Activated CD4-positive, alpha-beta T cell treated with anti-CD3 and anti-CD28 coated beads, Interleukin-2, amount 10 ng/mL, durations not matched to agents 7 days and 5 days (primary cell): ENCODE measurements at places on chromosomes 12 and 14. TPM values are rescaled to one million over a fixed set of nuclear protein-coding genes. Genes with fewer than 3 reads are reported as not detected.
A peak's percentile ranks its signal among the peaks of the same experiment; 100 is the strongest.

- H3K27ac ChIP-seq: peak overlapping the region; percentile 94
- no peaks in the 10 kb centered on the region for H3K27me3 ChIP-seq
- DNase-seq: peak; percentile 69
- peak overlapping the region; percentile 91 for H3K4me3 ChIP-seq
Observed at GRCh38 chr12:48924617-48925303, 532 bp downstream of the FKBP11 start.

GRCh38 chr14:103019826-103020225 is 37.5 kb downstream of the CDC42BPB start:
- H3K27me3 ChIP-seq: peaks cover 6% of the 10 kb centered on the region
- H3K4me1 ChIP-seq: peaks cover 2% of the 10 kb centered on the region
- DNase-seq: no peak
- H3K36me3 ChIP-seq: no peaks in the 10 kb centered on the region
- no peak overlapping the region for H3K27ac ChIP-seq

DNA sequence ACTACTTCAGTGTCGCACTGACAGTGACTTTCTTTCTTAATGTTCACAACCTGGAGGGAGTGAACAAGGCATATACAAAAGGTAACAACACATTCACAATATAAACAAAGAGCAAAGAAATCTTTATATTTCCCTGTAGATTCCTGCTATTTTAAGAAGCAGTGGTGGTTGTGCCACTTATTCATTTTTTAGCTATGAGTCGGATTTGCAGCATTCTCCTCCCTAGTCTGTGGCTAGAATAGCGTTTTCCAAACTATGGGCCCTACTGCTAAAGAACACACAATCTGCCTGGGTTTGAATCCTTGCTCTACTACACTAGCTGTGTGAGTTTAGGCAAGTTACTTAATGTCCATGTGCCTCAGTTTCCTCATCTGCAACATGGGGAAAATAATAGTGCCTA is 18.6 kb upstream of the MDM1 start:
- peaks cover 12% of the 10 kb centered on the region for H3K4me1 ChIP-seq
- H3K27ac ChIP-seq: no peak overlapping the region
- H3K4me3 ChIP-seq: no peak overlapping the region
- no peak for DNase-seq

DNA sequence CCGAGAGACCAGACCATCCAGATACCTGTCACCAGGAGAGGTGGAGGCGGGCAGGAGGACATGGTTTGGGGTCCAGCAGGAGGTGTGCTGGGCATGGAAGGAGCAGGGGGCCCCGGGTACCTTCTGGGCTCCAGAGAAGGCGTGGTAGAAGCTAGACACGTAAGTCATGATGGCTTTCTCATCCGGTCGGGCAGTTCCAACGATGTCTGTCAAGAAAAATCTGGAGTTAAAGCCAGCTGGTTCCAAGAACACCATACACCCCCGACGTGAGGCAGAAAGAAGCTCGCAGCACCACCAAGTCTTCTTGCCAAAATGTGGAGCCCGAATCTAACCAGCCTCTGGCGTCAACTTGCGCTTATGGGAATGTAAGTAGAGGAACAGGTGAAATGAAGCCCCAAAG is 76.7 kb downstream of the ACTN1 start:
- H3K36me3 ChIP-seq: peaks cover 5% of the 10 kb centered on the region
- H3K27ac ChIP-seq: no peak overlapping the region
- H3K4me1 ChIP-seq: peaks cover 26% of the 10 kb centered on the region
- no peak overlapping the region for H3K4me3 ChIP-seq
- H3K27me3 ChIP-seq: no peaks in the 10 kb centered on the region

DNA sequence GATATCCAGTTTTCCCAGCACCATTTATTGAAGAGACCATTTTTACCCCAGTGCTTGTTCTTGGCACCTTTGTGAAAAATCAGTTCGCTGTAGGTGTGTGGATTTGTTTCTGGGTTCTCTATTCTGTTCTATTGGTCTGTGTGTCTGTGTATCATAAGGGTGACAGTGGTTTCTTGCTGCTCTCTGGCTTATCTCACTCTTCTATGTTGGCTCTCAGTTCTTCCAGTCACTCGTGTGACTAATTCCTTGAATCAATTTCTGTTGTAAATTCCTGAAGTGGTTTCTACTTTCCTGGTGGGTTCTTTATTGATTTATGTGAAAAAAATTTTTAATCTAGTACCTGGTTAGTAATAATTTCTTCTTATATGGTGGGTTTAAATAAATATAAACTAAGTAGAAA is 58.3 kb downstream of the OTOGL start:
- H3K4me1 ChIP-seq: peaks cover 13% of the 10 kb centered on the region
- H3K36me3 ChIP-seq: peaks cover 2% of the 10 kb centered on the region
- no peak overlapping the region for H3K27ac ChIP-seq
- no peak for DNase-seq
- H3K4me3 ChIP-seq: no peak overlapping the region
- H3K27me3 ChIP-seq: peaks cover 10% of the 10 kb centered on the region

GRCh38 chr12:130482448-130482847 is 144.8 kb downstream of the PIWIL1 start:
- DNase-seq: no peak
- no peaks in the 10 kb centered on the region for H3K4me1 ChIP-seq
- H3K4me3 ChIP-seq: no peak overlapping the region
- no peaks in the 10 kb centered on the region for H3K27me3 ChIP-seq
- H3K27ac ChIP-seq: no peak overlapping the region
- H3K36me3 ChIP-seq: no peaks in the 10 kb centered on the region

GRCh38 chr12:99036566-99036965 is 391.5 kb downstream of the APAF1 start:
- H3K4me1 ChIP-seq: no peaks in the 10 kb centered on the region
- H3K36me3 ChIP-seq: no peaks in the 10 kb centered on the region
- no peak for DNase-seq

GRCh38 chr12:114687802-114688201 is 3.8 kb upstream of the TBX3 start:
- no peak overlapping the region for H3K4me3 ChIP-seq
- peaks cover 8% of the 10 kb centered on the region for H3K36me3 ChIP-seq
- no peak for DNase-seq
- H3K4me1 ChIP-seq: peaks cover 11% of the 10 kb centered on the region
- no peak overlapping the region for H3K27ac ChIP-seq

- no peaks in the 10 kb centered on the region for H3K4me1 ChIP-seq
- H3K27me3 ChIP-seq: peaks cover 6% of the 10 kb centered on the region
- no peaks in the 10 kb centered on the region for H3K36me3 ChIP-seq
- no peak for DNase-seq
- no peak overlapping the region for H3K27ac ChIP-seq
Observed at GRCh38 chr14:51008446-51008845, 64.2 kb upstream of the PYGL start.

GRCh38 chr14:35814371-35815005 is 5.4 kb upstream of the RALGAPA1 start:
- DNase-seq: peak; percentile 88
- H3K4me3 ChIP-seq: no peak overlapping the region
- H3K4me1 ChIP-seq: no peaks in the 10 kb centered on the region
- H3K27ac ChIP-seq: no peak overlapping the region
- H3K27me3 ChIP-seq: no peaks in the 10 kb centered on the region

DNA sequence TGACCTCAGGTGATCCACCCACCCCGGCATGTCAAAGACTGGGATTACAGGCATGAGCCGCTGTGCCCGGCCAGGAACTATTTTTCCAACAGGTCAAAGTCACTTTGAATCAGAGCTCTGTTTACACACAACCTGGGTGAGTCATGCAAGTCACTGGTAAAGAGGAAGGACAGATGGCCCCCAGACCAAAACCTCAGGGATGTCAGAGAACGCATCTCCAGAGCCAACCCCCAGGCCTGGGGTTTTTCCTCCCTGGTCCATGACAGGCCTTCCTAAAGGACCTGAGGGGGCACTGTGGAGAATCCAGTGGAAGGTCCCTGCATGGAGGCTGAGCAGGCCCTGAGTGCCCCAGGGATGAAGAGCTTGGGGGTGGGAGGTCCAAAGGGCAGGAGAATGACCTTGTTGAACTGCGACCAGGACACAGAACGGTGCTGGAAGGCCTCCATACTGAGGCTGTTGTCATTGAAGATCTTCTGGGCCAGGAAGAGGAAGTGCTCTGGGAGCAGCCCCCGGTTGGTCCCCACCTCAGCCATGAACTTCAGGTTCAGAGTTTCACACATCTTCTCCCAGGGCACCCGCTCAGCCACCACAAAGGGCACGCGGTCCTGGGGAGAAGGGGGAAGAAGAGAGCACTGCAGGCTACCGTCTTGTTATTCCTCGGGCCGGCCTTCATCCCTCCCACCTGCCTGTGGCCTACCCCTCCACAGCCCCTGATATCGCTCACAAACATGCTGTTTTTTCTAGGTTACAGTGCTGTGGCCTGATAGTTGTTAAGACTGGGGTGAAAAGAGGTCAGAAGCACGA is 9.1 kb downstream of the STAT6 start:
- H3K36me3 ChIP-seq: peaks cover 58% of the 10 kb centered on the region
- H3K27ac ChIP-seq: peak overlapping the region; percentile 57
- H3K4me3 ChIP-seq: no peak overlapping the region
- DNase-seq: no peak
- H3K4me1 ChIP-seq: peaks cover 56% of the 10 kb centered on the region
- H3K27me3 ChIP-seq: no peaks in the 10 kb centered on the region

- H3K27ac ChIP-seq: no peak overlapping the region
- H3K4me1 ChIP-seq: peaks cover 18% of the 10 kb centered on the region
- peaks cover 49% of the 10 kb centered on the region for H3K27me3 ChIP-seq
- no peaks in the 10 kb centered on the region for H3K36me3 ChIP-seq
Observed at GRCh38 chr12:4911316-4911994, 1.8 kb downstream of the KCNA1 start.

DNA sequence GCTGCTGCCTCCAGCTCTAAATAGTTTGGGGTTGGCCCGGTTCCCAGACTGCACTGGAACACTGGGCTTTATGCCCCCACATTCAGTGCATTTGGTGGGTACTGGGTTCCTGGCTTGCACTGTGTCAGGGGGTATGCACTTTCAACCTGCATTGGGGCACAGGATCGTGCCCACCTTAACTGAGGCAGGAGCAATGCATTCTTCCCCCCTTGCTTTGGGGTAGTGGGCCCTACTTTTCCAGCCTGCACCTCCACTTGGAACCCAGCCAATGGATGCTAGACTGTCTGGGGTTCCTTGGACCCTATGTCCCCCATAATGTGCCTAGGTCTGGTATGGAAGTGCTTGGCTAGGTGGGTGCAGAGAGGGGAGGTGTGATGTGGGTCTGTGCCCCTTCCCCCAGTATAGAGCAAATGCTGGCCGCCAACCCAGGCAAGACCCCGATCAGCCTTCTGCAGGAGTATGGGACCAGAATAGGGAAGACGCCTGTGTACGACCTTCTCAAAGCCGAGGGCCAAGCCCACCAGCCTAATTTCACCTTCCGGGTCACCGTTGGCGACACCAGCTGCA is 615 bp downstream of the TARBP2 start:
- peak overlapping the region; percentile 98 for H3K27ac ChIP-seq
- DNase-seq: no peak
- H3K27me3 ChIP-seq: no peaks in the 10 kb centered on the region
- no peaks in the 10 kb centered on the region for H3K36me3 ChIP-seq
- H3K4me3 ChIP-seq: peak overlapping the region; percentile 89

DNA sequence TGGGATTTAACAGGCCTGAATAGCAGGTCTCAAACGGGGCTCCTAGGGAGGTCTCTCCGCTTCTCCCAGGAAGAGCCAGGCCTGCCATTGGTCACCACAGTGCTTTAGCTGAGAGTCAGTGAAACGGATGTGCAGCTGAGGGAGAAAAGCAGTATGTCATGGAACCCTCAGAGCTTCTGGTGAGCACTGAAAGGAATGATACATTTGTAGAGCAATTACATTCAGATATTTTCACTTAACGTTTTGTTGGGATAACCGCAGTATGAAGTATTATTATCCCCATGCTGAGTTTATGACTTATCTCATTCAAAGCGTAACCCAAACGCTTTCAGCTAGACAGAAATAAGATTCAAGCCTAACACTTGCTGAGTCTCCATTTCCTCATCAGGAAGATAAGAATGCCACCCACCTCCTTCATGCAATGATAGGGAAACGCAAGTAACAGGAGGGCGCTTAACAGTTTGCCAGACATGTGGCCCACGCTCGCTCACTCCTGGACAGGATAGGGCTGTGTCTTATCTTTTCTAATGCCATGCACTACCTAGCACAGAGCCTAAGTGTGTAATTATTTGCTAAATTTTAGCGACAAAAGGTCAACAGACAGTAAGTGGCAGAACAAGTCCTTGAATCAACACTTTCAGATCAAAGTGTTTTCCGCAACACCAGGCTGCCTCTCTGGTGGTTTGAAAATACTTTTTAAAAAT is 28.2 kb downstream of the DAD1 start:
- H3K4me3 ChIP-seq: peak overlapping the region; percentile 59
- peaks cover 46% of the 10 kb centered on the region for H3K36me3 ChIP-seq
- peaks cover 2% of the 10 kb centered on the region for H3K27me3 ChIP-seq
- peaks cover 90% of the 10 kb centered on the region for H3K4me1 ChIP-seq
- H3K27ac ChIP-seq: peak overlapping the region; percentile 95

DNA sequence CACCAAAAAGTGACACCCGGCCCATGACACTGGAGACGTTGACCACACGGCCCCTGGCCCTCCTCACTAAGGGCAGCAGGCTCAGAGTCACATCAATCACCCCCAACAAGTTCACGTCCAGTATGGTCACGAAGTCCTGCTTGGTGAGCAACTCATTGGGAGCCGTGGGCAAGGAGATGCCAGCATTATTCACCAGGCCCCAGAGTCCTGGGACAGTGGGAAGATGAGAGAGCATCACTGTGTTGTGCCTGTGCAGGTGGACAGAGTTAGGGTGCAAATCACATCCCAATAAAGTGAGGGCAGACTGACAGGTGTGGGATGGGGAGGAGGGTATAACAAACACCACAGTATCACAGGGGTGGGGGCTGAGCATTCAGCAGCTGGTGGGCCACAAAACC is 2.5 kb downstream of the RDH16 start:
- H3K27ac ChIP-seq: no peak overlapping the region
- H3K36me3 ChIP-seq: no peaks in the 10 kb centered on the region
- no peak for DNase-seq
- H3K4me3 ChIP-seq: no peak overlapping the region
- no peaks in the 10 kb centered on the region for H3K4me1 ChIP-seq
- peaks cover 5% of the 10 kb centered on the region for H3K27me3 ChIP-seq

DNA sequence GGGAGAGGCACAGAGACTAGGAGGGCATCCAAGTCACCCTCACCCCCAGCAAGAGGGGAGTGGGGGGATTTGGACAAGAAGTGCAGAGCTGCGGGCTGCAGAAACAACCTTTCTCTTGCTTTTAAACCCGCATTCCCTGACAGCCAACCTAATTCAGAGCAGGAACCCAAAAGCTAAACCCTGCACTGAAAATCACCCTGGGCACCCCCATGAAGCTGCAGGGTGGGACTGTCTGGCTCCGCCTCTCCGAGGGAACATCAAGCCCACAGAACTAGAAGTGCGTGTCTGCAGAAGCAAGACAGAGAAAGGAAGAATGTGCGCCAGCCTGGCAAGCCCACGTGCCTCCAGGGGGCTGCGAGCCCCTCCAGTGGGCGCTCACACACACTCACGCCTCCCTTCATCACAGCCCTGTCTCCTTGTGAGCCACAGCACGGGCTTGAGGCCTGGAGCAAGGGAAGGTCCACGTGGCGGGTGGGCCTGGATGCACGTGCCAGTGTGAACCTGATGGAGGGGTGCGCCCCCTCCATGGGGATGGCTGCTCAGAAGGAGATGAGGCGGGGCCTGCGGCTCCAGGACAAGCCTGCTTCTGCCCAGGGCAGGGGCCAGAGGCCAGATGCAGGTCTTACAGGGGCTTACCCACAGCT is 27.8 kb upstream of the PNMA1 start:
- H3K4me1 ChIP-seq: peaks cover 80% of the 10 kb centered on the region
- DNase-seq: peak; percentile 58
- no peaks in the 10 kb centered on the region for H3K27me3 ChIP-seq
- peak overlapping the region; percentile 82 for H3K4me3 ChIP-seq
- peak overlapping the region; percentile 90 for H3K27ac ChIP-seq

Gene ZCRB1
- total RNA-seq: 43.4 TPM

Gene KRT83
- total RNA-seq: not detected

Gene CRIP1
- 753 TPM for total RNA-seq

Gene VEZT
- total RNA-seq: 33.3 TPM

Gene NPAS3
- total RNA-seq: not detected
